ENCODE measurements at places on chromosomes 13 and 19.

DNA sequence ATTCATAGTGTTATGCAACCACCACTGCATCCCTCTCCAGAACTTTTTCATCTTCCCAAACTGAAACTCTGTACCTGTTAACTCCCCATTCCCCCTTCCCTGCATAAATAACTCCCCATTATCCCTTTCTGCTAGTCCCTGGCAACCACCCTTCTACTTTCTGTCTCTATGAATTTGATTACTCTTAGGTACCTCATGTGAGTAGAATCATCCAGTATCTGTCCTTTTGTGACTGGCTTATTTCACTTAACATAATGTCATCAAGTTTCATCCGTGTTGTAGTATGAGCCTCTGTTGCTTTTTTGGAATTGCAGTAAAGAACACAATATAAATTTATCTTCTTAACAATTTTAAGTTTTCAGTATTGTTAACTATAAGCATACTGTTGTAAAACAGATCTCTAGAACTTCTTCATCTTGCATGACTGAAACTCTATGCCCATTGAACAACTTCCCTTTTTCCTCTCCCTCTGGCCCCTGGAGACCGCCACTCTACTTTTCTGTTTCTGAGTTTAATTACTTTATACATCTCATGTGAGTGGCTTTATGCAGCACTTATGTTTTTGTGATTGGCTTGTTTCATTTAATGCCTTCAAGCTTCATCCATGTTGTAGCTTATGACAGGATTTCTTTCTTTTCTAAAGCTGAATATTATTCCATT, 87.3 kb upstream of the ABCC4 start:
- DNase-seq, result no peak

GRCh38 chr13:42617221-42617620, 43.3 kb downstream of the TNFSF11 start:
- DNase-seq, result no peak

GRCh38 chr19:39155114-39155700, 29.6 kb downstream of the PAK4 start:
- DNase-seq, result no peak

GRCh38 chr13:62432906-62433305, 1017.3 kb upstream of the PCDH20 start:
- no peak for DNase-seq

DNA sequence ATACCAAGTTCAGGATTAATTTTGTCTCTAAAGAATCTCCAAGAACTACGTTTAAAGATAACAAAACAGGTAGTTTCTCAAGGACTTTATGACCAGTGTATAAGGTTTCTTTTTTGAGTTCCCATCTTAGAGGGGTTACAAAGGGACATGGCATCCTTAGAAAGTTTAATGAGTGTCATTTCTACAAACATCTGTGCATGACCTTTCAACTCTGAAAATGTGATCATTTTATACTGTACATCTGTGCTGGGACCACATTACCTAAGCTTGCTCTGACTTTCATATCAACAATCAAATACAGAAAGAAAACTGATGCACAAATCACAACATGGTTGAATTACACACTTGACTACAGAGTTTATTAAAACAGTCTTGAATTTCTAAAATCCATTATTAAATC, 37.1 kb downstream of the KLF12 start:
- DNase-seq, result no peak

DNA sequence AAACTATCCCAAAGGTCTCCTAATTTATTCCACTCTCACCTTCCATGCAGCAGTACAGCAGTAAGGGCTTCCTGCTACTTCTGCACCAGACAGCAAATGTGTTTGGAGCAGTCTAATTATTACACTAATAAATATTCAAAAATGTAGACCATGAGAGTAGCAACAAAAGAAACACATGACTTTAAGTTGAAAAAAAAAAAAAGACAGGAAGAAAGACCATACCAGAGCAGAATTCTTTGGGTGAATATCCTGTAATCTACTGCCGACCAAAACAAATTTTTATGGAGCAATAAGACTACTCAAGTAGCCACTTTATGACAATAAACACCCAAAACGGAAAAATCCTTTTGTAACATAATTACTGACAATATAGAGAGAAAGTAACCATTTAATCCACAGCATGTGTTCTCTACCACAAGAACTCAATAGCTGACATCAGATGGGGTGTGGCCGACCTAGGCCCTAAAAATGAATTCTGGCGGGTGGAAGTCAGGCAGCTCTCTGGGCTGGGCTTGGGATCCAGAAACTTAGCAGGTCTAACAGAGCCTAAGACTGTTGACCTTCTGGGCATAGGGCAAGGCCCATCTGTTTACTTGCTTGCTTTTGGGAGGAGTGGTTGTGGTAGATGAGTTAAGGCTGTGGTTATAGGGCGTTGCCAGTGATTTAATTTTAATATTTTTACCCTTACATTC, 4.6 kb downstream of the KLF12 start:
- no peak for DNase-seq

DNA sequence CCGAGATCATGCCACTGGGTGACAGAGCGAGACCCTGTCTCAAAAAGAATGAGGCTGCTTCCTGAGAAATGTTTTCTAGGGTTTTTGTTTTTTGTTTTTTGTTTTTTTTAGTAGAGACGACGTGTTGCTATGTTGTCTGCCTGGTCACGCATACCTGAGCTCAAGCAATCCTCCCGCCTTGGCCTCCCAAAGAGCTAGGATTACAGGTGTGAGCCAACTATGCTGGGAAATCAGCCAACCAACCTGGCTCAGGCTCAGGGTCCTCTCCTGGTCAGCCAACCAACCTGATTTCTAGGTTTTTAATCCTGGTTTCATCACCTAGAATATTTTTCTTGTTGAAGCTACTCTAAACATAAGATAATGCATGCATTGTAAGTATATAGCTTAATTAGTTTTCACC, 7.8 kb downstream of the DHX34 start:
- no peak for DNase-seq

GRCh38 chr13:98541701-98542203, 35.2 kb downstream of the STK24 start:
- no peak for DNase-seq

DNA sequence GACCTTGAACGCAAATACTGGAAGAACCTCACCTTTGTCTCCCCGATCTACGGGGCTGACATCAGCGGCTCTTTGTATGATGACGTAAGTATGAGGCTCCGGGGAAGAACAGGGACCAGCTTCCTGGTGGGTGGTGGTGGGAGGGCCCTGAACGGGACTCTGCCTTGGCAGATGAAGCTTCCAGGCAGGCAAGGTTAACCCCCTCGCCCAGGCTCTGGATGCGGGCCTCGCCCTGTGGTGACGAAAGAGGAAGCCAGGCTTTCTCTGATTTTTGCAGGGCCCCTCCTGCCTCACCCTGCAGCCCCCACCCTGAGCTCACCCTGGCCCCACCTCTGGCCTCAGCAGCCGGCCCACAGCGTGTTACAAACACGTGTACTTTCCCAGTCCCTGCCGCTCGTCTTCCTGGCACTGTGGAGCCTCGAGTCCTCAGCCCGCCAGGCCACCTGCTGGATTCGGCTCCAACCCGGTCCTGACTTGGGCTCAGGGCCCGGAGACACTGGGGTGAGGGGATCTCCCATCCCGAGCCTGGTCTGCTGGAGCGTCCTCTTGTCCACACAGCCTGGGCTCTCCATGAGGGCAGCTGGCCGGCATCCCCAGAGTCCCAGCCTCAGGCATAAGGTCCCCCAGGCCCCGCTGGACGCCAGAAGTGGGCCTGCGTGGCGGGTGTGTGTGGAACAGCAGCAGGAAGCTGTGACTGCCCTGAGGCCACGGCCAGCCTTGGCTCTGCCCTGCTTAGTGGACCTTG, 72.4 kb downstream of the KDM4B start:
- DNase-seq, result no peak

GRCh38 chr19:16213076-16213475, 15.4 kb downstream of the AP1M1 start:
- DNase-seq, result no peak

GRCh38 chr19:38734426-38735256, 9.6 kb downstream of the CAPN12 start:
- DNase-seq, result no peak

DNA sequence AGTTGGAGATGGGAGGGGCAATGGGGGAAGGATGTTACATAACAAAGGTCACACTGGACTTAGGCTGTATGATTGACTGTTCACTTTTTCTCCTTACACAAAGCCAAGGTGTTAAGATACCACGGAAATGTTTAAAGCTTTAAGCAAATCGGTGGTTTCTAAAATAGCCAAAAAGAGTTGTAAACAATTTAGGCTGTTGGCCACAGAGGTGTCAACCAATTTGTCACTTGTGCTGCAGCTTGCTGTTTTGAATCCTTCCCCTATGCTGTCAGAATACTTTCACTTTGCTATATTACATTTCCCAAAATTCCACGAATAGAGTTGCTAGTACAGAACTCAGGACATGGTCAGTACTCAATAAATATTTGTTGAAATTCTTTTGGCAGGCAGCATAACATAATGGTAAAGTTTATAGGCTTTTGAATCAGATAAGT, 149.3 kb downstream of the VWA8 start:
- no peak for DNase-seq

DNA sequence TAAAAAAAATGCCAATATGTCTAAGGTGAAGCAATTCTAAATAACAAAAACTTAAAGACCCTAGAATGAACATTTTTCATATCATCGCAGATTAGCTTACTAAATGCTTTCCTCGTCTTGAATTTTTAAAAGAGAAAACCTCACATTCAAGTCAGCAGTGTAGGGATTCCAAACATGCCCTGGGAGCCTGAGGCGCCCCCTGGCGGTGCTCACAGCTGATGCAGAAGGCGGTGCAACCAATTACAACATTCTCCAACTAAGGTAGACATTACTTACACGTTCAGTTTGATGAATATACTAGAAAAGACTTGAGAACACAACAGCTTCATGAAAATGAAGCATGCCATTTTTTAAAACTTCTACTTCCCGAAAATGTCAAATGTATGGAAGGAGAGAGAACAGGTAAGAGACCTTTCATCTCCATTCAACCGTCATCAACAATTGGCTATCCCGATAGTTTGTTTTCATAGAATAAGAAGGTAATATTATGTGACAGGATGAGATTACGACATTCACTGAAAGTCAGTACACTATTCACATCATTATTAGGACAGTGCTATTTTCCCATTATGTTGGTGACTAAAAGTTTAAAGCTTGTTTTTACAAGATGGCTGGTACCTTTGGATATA, 304.4 kb downstream of the DCLK1 start:
- DNase-seq, result no peak

GRCh38 chr13:62629618-62630017, 1214.0 kb upstream of the PCDH20 start:
- DNase-seq, result no peak

DNA sequence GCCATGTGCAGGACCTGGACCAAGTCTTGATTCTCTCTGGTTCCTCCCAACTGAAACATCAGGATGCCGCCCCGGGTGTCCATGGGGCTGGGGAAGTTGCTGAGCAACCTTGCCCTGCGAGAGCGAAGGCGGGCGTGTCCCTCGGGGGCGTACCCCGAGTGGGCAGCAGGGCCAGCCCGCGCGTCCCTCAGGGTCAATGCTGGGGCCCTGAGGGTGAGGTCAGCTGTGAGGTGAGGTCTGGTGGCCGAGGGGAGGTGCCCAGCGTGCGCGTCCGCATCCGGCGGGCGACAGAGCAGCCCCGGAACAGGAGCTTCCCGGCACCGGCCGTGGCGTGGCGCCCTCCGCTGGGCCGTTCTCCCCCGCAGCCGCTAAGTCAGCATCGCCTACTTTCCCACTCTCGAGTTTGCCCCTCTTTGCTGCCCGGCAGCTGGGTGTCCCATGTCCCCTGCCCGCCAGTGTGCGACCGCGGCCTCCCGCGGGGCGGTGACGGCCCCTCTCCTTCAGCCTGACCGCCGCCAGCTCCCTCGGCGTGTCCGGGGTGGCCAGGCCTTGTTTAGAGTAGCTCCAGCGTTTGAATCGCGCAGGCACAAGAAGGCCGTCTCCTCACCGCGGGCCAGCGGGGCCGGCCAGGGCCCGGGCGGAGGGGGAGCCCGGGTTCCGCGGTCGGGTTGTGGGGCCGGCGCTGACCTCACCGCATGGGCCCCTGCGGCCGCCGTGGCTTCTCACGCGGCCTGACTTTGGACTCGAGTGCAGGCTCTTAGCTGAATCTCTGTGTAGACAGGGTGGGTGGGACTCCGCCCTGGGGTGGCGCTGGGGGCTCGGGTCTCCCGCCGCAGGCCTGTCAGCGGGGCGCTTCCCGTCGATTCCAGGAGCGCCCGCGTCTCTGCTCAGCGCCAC, 33.0 kb downstream of the GJA3 start:
- DNase-seq, result no peak

- DNase-seq, result no peak
Measured at GRCh38 chr13:77465603-77466195, 69.8 kb upstream of the SCEL start.

DNA sequence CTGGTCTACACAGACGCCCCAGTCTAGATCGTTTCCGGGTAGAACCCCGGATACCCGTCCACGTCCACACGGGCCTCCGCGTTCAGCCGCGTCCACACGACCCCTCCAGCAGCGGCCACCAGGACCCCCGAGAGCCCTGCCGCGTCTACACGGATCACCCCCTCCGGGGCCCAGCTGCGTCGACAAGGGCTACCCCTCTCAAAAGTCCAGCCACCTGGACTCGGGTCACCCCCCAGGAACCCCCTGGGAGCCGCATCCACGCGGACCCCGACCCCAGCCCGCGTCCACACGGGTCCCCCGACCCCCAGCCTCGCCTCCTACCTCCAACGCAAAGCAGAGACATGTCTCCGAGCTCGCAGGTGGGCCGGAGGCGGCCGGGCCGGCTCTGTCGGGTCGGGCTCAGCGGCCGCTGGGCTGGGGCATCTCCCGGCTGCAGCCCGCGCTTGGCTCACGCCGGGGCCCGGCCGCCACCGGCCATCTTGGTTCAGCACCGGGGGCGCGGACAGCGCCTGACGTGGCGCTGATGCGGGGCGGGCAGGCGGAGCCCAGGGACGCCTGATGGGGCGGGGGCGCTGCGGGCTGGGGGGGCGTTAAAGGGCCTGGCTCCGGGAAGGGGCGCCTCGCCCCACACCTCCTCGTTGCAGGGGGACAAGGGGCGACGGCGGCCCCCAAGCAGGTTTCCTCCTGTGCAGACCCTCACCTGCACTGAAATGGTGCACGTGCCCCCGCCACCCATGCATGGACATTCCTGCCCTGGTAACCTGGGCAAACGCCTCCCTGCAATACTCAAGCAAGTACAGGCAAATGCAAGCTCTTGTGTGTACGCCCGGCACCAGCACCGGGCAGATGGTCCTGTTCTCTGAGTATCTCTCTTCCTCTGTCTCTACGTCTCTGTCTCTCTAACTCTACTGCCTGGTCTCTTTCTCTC, at the start of gene UNC13A:
Gene UNC13A (minus strand): TSS at position 498 of the 928 bp plus-strand sequence. CDS start 155 bp downstream, at position 343.
- DNase-seq, result no peak

- no peak for DNase-seq
Measured at GRCh38 chr19:55085923-55086715, 10.4 kb downstream of the EPS8L1 start.

DNA sequence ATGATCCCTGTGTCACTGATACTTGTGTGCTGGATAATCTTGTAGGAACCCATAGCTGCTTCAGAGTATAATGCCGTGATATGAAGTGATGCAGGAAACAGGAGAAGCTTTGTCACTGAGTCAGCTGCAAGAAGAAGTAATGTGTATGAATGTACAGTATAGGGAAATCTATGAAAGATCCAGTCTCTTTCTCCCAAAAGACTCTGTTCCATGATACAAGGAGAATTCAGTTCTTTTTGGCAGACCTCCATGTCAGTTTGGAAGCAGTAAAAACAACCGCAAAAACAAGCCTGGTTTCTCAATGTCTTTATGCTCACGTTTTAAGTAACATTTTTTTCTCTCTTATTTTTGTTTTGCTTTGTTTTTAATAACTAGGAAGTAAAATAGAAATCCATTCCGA, 33.9 kb downstream of the PCDH17 start:
- no peak for DNase-seq

All from stimulated activated CD8-positive, alpha-beta memory T cell treated with anti-CD3 and anti-CD28 coated beads, Interleukin-15, amount 100 ng/mL, for 1 hour (primary cell).